Daoy (cell line): ENCODE measurements at places on chromosomes 7 and 10. TPM values are rescaled to one million over a fixed set of nuclear protein-coding genes. Genes with fewer than 3 reads are reported as not detected.

GRCh38 chr7:70322856-70323255 lies 724.6 kb downstream of the AUTS2 start:
- DNase-seq, result no peak

- no peak for DNase-seq
Observed at GRCh38 chr10:132423966-132424861, 27.2 kb downstream of the PWWP2B start.

DNA sequence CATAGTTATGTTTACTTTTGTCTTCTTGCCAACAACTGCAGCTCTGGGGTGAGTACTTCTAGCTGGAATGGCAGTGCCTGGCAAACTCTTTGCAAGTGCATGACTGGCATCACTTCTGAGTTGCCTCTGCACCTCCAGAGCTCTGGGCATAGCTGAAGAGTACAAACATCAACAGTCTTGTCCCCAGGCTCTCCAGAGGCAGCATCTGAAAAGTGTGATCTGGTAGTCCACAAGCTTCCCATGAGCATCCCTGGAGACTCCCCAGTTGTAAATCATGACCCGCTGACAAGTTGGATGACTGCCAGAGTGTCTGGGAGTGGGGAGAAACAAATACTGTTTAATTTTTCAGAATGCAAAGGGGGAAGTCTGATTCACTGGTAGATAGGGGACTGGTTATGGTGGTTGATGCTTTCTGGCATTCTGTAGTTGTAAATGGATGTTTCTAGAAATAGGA lies 138.9 kb upstream of the CDK13 start:
- DNase-seq, result peak; percentile 74

- DNase-seq, result no peak
Observed at GRCh38 chr7:133669061-133669455, 416.2 kb downstream of the EXOC4 start.

- DNase-seq, result no peak
Observed at GRCh38 chr7:94409200-94409948, 14.7 kb downstream of the COL1A2 start.

- DNase-seq, result peak; percentile 73
Observed at GRCh38 chr10:72027498-72027897, 60.9 kb downstream of the SPOCK2 start.

DNA sequence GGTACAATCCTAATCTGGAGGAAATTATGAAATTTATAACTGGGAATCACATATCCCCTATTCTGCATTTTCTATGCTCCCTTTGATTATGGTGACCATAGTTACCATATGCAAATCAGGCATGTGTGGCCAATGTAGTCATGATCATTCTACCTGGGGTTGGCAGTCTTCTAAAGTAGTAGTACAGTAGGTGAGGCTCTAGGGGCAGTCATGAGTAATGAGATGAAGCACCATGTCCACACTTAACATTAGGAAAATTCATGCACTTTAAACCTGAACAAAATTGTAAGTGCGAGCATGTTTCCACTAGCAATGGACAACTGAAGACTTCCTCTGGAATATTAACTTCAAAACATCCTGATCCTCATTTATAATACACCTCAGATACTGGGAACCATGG lies 545.9 kb downstream of the SUGCT start:
- peak; percentile 58 for DNase-seq

- no peak for DNase-seq
Observed at GRCh38 chr10:5591336-5591824, 66.6 kb downstream of the CALML3 start.

- DNase-seq, result peak; percentile 56
Observed at GRCh38 chr10:114856544-114857287, 35.1 kb downstream of the FHIP2A start.

GRCh38 chr10:75650648-75651047 lies 219.2 kb downstream of the LRMDA start:
- no peak for DNase-seq

DNA sequence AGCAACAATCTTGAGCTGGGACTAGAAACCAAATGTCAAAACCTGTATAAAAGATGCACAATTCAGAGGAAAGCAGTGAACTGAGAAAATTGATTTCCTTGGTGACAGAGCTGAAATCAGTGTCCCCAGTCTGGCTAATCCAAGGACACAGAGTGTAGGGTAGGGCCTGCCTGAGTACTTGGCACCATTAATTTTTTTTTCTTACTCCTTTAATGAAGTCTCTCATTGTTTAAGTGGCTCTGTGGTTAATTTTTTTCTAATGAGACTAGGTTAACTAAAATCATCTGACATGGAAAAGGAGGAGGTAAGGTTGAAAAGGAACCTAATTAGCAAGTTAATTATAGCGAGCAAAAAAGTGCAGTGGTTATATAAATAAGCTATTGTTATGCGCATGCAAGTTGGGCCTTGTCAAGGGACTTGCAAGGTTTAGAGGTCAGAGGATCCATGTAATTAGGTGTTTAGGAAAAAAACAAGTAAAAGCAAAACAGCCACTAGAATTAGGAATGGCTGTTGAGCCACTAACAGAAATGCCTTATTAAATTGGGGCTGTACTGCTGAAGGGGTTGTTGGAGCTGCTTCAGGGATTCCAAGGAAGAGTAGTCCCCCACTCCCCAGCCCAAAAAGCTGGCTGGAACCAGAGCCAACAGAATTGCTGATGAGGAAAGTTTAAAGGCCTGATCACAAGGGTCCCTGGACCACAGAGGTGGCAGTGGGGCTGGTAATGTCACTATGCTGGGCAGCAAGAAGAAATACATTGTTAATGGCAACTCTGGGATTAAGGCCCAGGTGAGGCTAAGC lies 58.9 kb upstream of the STRIP2 start:
- no peak for DNase-seq

DNA sequence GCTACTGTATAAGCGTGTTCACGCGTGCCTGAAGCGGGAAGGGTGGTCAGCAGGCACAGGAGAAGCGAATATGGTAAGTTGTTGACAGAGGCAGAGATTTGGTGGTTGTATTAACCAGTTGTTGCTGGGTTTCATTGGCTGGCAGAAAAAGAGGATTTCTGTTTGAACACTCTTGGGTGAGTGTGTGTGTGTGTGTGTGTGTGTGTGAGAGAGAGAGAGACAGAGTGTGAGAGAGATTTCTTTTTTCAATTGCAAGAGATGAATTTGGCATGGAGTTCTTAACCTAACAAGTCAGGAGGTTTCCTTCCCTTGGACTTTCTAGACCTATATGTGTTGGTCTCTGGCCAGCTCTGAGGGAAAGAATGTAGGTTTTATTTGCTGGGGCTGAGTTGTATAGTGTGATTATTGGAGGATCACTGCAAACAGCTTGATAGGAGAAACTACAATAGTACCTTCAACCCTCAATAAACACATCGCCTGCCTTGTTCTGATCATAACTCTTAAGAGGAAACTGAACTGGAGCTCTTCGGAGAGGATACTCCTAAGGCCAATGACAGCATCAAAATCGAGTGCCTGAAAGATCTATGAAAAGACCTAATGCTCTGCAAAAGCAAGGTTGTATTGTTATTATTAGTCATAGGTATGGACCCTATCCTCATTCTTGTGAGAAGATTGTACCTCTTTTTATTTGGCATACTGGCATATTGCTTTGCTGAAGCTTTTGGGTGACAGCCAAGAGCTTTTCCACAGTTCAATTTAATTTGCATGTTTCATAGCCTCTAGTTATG lies 1.2 kb downstream of the MCU start:
- DNase-seq, result peak; percentile 4

DNA sequence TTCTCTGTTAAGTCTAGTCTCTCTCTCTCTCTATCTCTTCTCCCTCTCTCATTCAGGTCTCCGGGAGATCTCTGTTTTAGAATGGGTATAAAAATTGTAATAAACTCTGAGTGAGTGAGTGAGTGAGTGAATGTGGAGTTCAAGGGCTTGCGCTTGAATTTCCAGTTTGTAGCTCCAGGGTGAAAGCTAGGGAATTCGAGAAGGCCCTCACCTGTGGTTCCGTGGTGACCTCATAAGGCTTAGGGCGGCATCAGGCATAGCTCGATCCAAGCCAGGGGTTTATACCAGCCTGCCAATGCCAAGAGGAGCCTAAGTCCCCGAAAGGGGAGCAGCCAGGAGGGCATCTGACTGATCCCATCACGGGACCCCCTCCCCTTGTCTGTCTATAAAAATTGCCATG lies 456 bp downstream of the AKR1B15 start:
- DNase-seq, result no peak

GRCh38 chr7:50446542-50446960 lies 3.6 kb downstream of the FIGNL1 start:
- peak; percentile 95 for DNase-seq

Gene PNLIPRP3
- 0.17 TPM in 1 of 2 replicates, not detected in the other for total RNA-seq

Gene NPY4R
- not detected in 2 replicates for total RNA-seq

Gene MUC3A
- total RNA-seq, result not detected in 2 replicates

Gene EGR2
- 1.4 and 3.1 TPM in 2 replicates for total RNA-seq

Gene RSU1
- 58.6 and 59.7 TPM in 2 replicates for total RNA-seq

Gene CALHM1
- total RNA-seq, result not detected in 2 replicates

Gene MBLAC1
- total RNA-seq, result 6.3 and 8.1 TPM in 2 replicates

Gene NAT16
- total RNA-seq, result not detected in 2 replicates

Gene COL17A1
- 0.06 and 0.23 TPM in 2 replicates for total RNA-seq
